GM12892 (cell line): ENCODE measurements at places on chromosomes 13 and 19.

DNA sequence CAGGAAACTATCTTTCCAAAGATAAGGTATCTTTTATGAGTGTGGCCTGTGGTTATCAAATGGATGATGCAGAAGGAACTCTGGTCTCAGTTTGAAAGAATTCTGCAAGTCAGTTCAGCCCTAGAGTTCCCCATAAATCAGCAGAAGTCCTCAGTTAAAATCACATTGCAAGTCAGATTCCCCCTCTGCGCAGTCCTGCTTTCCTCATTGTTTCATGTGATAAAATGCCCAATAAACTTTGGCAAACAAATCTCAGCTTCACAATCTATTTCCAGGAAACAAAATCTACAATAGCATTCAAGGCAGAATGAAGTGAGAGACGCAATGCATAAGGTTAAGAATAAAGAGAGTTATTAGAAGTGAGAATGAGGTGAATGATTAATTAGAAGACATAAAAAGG lies 216.3 kb upstream of the KLHL1 start:
- DNase-seq, result no peak

- DNase-seq, result no peak
Measured at GRCh38 chr13:59047546-59047945, 1116.2 kb downstream of the DIAPH3 start.

GRCh38 chr13:65834897-65835296 lies 1395.2 kb downstream of the PCDH9 start:
- DNase-seq, result no peak

DNA sequence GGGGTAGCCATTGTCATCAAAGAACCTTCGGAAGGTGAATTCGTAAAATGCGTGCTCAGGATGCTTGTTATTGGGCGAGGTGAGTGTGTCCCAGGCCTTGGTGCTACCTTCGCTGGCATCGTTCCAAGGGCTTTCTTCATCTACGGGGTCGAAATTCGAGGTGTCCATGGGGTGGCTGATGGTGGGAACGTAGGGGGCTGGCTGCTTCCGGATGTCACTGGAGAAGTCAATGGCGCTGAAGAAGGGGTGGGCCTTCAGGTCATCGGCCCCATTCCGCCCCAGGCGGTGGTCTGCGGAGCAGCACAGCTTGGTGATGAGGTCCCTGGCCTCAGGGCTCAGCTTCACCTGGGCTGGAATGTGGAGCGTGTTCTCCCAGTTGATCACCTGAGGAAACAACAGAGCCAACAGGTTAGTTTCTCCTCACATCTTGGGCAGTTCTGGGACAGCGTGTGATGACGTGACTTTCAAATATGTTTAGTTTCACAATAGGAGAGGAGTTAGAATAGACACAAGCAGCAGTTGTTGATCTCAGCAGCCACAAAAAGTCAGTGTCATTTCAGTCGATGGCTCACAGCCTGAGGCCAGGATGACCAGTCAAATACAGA lies 72.5 kb upstream of the XPO4 start:
- no peak for DNase-seq

DNA sequence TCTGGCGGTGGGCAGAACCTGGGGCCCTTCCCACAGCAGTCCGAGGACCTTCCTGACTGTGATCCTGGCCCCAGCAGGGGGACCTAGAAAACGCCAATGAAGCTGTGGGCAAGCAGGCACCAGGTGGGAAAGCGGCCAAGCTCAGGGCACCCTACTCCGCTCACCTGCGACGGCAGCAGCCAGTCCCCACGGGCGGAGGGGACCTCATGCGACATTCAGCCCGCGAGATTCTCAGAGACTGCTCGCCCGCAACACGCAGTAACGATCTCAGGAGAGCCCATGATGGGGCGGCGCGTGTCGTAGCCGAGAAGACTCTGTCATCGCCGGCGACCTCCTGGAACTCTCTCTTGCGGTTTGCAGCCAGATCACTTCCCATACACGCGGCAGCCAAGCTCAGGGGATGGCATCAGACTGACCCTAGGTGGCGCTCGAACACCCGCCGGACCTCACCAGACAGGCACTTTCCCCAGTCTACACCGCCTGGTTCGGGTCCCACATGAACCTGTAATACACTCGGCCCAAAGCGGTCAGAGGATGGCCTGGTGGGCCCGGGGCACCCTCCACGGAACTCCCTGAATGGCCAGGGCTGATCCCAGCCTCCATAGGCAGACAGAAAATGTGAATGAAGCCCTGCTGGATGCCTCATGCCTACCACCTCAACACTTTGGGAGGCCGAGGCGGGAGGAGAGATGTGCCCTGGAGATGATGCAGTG lies 26.5 kb downstream of the MAN2B1 start:
- DNase-seq, result peak; percentile 87
